GM23248 (cell line): ENCODE measurements at places on chromosomes 7 and 10. TPM values are rescaled to one million over a fixed set of nuclear protein-coding genes. Genes with fewer than 3 reads are reported as not detected.

Gene HOXA4
- 0.13 and 1.8 TPM in 2 replicates for total RNA-seq

Gene TDRD1
- not detected in 2 replicates for total RNA-seq

Gene ZYX
- 140 and 148 TPM in 2 replicates for total RNA-seq

Gene PRSS37
- not detected in 2 replicates for total RNA-seq

Gene OPN1SW
- total RNA-seq: not detected in 2 replicates

Gene SEMA3C
- total RNA-seq: 612 and 756 TPM in 2 replicates

Gene AKR1C3
- total RNA-seq: 23.2 and 36.2 TPM in 2 replicates

Gene TMEM26
- total RNA-seq: not detected in 2 replicates

Gene ODAD2
- total RNA-seq: 1.0 and 1.5 TPM in 2 replicates

Gene AZGP1
- total RNA-seq: not detected in 2 replicates
